ENCODE measurements at places on chromosomes 3 and 15.

- no peak for DNase-seq
These were observed 57.5 kb downstream of the HOMER2 start for GRCh38 chr15:82894971-82895520.

DNA sequence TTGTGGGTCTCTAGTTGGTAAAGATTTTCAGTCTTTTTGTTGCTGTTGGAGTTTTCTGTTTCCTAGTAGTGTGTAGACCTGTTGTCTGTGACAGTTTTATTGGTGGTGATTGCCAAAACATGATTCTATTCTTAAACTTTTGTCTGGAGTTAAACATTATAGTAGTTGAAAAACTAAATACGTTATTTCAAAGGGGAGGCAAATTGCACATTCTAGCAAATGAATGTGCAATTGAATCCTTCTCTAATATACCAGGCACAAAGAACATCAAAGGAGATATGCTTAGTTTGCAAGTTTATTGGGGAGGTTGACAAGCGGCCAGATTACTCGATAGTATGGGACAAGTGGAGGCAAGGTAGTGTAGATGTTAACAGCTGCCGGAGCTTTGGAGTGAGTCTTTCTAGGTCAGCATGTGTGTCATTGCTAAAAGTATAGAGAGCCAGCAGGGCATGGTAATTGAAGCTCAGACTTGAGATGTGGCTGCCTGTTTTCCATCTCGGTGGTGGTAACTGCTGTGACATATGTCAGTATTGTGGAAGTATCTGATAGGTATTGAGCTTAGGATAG, 20.6 kb downstream of the CHD2 start:
- no peak for DNase-seq

DNA sequence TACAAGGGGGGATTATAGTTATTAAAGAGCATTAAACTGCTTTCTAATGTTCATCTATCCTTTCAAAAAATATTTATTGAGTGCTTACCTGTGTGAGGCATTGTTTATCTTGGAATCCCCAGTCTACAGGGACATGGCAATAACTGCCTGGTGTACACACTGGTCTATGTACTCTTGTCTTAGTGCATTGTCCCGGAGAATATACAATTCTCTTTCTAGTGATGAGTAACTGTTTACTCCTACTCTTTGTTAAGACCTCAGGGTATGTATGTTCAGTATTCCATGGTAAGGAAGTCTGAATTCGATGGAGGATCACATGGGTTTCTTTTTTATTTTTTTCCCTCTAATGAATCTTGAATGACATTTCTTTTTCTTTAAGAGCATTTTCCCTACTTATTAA, 772.4 kb upstream of the NR2F2 start:
- DNase-seq: peak; percentile 37

DNA sequence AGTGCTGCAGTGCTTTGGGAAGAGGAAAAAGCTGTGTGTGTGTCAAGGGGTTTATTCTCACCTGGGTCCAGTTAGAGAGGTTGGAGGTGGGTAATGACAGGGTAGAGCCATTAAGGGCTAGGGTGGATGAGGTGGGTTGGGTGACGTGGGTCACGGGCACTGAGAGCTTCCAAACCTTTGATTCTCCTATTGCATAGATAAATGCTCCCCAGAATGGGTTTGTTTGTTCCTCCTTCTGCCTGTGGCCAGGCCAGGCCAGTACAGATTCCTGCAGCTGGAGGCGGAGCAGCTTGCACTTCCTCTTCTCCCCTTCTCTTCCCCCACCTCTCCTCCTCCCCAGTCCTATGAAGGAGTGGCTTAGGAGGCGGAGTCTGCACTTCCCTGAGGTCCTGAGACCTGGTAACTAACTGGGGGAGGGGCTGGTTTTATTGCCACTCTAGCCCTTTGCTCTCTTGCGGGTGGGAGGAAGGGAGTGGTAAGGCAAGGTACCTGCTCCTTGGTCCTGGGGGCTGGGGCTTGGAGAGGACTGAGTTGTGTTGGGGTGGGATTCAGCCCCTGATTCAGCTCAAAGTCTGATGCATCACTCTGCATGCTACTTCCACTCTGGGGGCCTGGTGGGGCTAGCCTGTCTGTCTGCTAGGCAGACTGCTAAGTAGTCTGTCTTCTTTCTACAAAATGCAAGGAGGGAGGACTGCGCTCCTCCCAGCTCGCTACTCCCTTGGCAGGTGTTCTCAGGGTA, 3.5 kb downstream of the SPINT1 start:
- DNase-seq: peak; percentile 36

DNA sequence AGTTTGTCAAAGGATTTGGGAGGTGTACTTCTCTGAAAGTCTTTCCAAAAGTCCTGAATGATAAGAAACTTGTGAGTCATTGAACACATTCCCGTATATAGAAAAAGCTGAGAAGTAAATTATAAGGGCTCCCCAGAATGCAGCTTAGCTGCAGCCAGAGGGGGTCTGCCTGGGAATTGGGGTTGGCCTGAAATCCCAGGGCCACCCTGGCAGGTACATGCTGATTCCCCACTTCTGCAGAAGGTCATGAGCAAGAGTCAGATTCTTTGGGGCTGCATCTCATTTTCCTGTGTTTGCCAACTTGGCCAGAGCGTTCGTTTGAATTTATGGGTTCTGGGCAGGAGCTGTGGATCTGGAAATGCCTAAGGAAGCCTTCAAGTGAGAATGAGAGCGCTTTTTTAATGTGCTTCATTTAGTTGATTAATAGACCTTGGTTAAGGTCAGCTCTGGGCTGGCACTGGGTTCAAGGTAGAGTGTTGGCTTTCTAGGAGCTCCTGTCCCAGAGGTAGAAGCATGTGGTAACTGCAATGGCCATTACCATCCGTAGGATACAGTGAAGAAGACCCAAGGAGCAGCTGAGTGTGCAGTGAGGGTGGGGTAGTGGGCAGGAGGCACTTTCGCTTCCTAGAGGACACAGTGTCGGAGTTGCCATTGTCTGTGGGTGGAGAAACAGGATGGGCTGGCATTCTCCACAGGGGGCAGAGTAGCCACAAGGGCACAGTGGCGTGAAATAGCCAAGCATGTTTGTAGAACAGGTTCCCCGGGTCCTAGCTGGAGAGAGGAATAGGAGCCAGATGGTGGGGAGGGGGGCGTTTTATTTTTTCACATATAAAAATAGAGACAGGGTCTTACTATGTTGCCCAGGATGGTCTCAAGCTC, 3.2 kb downstream of the SLC6A6 start:
- peak; percentile 45 for DNase-seq

DNA sequence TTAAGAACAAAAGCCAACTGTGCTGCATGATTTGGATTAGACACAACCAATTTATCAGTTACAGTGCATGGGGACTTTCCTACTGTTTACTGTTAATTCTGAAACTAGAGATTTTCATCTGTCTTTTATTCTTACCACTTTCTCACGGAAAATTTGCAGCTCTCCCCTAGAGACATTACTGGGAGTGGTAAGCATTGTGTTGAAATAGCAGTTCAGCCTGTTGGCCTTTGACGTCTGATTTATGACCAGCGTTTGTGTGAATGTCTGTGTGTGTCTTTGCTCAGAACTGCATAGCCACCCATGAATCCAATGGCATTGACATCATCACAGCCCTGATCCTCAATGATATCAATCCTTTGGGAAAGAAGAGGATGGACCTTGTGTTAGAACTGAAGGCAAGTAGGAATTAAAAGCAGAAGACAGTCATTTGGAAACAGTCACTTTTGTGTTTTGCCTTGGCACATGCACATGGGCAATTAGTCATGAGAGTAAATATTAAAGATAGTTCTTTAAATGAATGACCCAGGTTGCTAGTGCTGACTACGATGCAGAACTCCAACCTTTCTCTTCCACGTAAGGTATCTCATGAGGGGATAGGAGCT, 202.2 kb upstream of the BHLHE40 start:
- no peak for DNase-seq

DNA sequence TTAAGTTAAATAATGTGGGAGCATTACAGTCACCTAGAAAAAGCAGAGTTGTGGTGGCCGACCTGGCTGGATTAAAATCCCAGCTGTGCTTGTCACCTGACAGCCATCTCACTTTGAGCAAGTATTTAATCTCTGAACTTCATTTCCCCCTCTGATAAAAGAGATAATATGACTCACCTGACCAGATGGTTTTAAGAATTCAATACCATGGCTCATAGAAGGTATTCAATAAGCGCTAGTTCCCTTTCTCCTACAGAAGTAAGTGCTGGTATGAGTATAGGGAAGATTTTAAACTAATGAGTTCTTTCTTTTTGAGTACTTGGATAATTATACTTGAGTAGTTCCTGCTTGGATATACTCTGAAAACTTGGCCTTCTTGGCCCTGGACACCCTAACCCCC, 325.5 kb downstream of the IL5RA start:
- DNase-seq: no peak

DNA sequence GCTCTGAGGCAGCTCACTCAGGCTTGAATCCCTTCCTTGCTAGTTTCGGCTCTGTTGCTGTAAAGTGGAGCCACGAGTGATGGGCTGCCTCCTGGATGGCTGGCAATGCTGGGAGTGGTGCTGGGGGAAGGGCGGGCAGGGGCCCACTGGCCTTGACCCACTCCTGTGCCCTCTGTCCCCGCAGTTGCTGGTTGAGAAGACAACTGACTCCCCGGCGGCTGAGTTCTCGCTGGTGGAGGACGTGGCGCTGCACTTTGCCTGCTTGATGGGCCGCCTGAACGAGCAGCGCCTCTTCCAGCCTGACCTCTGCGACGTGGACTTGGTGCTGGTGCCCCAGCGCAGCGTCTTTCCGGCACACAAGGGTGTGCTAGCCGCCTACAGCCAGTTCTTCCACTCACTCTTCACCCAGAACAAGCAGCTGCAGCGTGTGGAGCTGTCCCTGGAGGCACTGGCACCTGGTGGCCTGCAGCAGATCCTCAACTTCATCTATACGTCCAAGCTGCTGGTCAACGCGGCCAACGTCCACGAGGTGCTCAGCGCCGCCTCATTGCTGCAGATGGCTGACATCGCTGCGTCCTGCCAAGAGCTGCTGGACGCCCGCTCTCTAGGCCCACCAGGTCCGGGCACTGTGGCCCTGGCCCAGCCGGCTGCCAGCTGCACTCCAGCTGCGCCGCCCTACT, 4.7 kb downstream of the ZBTB47 start:
- DNase-seq: no peak

GRCh38 chr3:122416966-122417365, 1.1 kb upstream of the WDR5B start:
- DNase-seq: peak; percentile 13

DNA sequence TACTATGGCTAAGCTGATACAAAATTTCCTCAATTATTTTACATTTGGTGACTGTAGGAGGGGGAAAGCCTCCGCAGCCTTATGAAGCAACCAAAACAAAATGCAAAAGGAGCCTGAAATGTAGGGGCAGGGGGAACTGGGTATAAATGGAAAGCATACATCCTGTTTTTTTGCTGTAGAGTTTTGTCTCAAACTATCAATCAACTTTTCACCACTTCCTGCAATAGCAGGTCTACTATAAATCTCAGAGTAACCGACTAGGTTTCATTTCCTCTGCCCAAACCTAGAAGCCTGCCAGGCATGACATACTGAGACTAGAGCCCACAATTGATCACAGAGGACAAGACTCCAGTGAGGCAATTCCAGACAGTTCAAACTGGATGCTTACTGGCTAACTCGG, 91.3 kb downstream of the SHQ1 start:
- no peak for DNase-seq

- DNase-seq: no peak
These were observed 21.4 kb downstream of the ARHGEF26 start for GRCh38 chr3:154142608-154143007.

DNA sequence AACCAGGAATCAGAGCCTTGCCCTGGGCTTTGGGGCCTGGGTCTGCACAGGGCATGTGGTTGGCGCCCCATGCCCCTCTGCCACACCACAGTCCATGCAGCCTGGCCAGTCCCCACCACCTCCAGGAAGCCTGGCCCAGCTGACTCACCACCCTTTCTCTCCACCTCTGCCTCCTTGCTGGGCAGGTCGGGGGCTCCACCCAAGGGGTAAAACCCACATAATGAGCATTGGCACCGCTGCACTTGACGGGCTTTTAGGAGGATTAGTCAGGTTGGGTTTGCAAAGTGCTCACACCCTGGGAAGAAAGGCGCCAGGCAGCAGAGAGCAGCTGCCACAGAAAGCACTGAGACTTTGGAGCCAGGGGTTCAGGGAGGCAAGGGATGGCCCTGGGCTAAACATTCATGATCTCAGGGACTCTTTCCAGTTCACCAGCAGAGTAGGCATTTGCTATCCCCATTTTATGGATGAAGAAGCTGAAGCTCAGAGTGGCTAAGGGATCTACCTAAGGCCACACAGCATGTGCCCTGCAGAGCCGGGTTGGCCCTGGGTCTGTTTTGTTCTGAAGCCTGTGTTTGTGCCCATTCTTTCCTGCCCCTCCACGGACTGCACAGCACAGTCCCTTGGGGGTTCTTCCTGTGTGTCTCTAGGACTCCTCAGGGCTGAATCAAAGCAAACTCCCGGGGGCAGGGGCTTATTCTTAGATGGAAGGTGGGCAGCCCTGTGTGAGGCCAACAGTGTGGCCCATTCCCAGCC, 113.4 kb downstream of the ETFA start:
- DNase-seq: no peak

GRCh38 chr15:61171209-61171608, 57.9 kb downstream of the RORA start:
- no peak for DNase-seq

GRCh38 chr3:64880916-64881315, 193.1 kb upstream of the ADAMTS9 start:
- no peak for DNase-seq

- DNase-seq: no peak
These were observed 277.9 kb upstream of the TLE3 start for GRCh38 chr15:70375586-70375985.

DNA sequence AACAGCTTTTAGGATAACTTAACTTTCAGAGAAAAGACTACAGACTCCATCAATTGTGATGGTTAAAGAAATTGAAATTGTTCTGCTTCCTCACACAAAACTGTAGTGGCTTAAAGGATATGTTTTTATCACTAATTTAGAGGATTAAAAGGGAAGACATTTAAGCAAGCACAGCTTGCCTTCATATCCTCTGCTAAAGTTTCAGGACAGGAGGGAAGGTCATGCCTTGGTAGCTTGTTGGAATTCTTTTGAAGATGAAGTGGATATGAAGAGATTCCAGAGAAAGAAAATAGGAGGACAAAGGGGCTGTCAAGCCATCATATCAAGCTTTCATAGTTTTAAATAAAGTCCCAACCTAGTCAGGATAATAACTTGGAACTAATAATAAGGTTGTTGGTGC, 33.1 kb downstream of the CCDC80 start:
- DNase-seq: no peak

Measured in fibroblast of lung (primary cell).